ENCODE measurements at places on chromosomes 5 and 9. TPM values are rescaled to one million over a fixed set of nuclear protein-coding genes. Genes with fewer than 3 reads are reported as not detected.

GRCh38 chr5:26432386-26432785 is 606.0 kb downstream of the CDH9 start:
- H3K4me3 ChIP-seq: no peak overlapping the region
- H3K4me1 ChIP-seq: no peaks in the 10 kb centered on the region
- no peaks in the 10 kb centered on the region for H3K27me3 ChIP-seq
- no peaks in the 10 kb centered on the region for H3K36me3 ChIP-seq
- no peak overlapping the region for H3K27ac ChIP-seq

The SPINK4 gene
- total RNA-seq: not detected

GRCh38 chr5:36078430-36078829 is 11.7 kb upstream of the UGT3A2 start:
- no peak for DNase-seq
- no peaks in the 10 kb centered on the region for H3K36me3 ChIP-seq
- H3K4me1 ChIP-seq: no peaks in the 10 kb centered on the region
- H3K27ac ChIP-seq: no peak overlapping the region

GRCh38 chr5:138732466-138732865 is 20.8 kb upstream of the CTNNA1 start:
- no peak for DNase-seq
- H3K27ac ChIP-seq: no peak overlapping the region
- no peaks in the 10 kb centered on the region for H3K27me3 ChIP-seq
- H3K4me3 ChIP-seq: no peak overlapping the region
- H3K36me3 ChIP-seq: no peaks in the 10 kb centered on the region

DNA sequence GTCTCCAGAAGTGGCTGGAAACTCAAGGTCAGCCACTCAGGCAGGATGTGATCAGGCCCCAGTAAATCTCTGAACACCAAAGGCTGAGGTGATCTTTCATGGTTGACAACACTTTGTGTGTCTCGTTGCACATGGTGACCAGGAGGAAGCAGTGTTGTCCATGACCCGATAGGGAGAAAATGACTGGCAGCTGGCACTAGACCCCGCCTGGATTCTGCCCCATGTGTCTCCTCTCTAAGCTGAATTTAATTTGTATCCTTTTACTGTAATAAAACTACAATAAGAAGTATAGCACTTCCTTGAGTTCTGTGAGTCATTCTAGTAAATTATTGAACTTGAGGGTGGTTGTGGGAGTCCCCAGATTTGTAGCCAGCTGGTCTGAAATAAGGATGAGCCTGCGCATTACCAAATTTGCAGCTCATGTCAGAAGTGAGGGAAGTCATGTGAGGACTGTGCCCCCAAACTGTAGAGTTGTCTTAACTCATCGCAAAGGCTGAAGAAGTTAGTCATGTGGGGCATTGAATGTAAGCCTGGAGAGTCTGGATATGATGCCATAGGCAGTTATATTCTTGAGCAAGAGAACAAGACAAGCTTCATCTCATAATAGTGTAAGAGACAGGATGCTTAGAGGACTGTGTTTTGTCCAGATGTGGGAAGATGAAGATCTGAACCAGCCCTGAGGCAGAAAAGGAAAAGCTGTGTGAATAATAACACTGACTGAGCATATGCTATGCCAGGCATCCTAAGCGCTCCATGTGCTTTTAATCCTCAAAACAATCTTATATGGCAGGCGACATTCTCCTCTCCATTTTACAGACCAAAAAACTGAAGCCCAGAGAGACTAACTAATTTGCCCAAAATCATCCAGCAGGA is 55.9 kb downstream of the TMEM215 start:
- no peaks in the 10 kb centered on the region for H3K27me3 ChIP-seq
- H3K4me1 ChIP-seq: no peaks in the 10 kb centered on the region
- H3K27ac ChIP-seq: no peak overlapping the region

GRCh38 chr5:131206061-131206460 is 35.3 kb downstream of the LYRM7 start:
- H3K27ac ChIP-seq: no peak overlapping the region
- H3K27me3 ChIP-seq: no peaks in the 10 kb centered on the region
- no peaks in the 10 kb centered on the region for H3K36me3 ChIP-seq
- H3K4me3 ChIP-seq: no peak overlapping the region
- no peak for DNase-seq
- H3K4me1 ChIP-seq: no peaks in the 10 kb centered on the region

- H3K4me3 ChIP-seq: no peak overlapping the region
- H3K36me3 ChIP-seq: no peaks in the 10 kb centered on the region
- no peaks in the 10 kb centered on the region for H3K4me1 ChIP-seq
- DNase-seq: no peak
These were observed 14.4 kb downstream of the FAM169A start for GRCh38 chr5:74851684-74852353.

The SOHLH1 gene
- total RNA-seq: not detected

DNA sequence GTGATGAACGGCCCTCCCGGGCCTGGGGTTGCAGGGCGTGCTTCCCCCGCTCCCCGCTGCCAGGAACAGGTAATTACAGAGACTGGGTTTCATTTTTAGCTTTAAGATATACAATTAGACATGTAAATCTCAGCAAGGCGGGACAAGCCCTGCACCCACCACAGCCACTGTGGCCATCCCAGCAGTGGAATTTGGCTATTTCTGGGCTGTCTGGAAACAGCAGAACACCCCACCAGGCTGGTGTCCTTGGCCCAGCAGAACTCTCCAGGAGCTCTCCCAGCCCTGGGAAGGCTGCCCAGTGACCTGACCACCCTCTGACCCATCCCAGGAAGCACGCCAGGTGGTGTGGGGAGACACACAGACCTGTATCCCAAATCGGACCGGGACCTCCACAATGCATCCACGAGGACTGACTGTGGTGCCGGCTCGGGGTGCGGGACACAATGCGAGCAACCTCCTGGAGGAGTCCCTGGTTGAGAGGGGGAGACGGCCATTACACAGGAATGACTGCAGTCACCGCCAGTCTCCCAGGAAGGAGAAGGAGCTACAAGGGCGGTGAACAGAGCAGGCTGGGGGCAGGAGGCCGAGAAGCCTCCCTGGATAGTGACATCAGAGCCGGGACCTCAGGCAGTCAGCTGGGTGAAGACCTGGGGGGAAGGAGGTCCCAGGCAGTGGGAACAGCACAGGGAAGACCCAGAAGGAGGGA is 17.3 kb downstream of the EEIG1 start:
- DNase-seq: no peak
- H3K27ac ChIP-seq: peak overlapping the region; percentile 53
- no peaks in the 10 kb centered on the region for H3K36me3 ChIP-seq
- H3K27me3 ChIP-seq: no peaks in the 10 kb centered on the region
- no peak overlapping the region for H3K4me3 ChIP-seq
- peaks cover 47% of the 10 kb centered on the region for H3K4me1 ChIP-seq

- no peak overlapping the region for H3K4me3 ChIP-seq
- no peaks in the 10 kb centered on the region for H3K36me3 ChIP-seq
- H3K4me1 ChIP-seq: no peaks in the 10 kb centered on the region
- DNase-seq: peak; percentile 22
- H3K27ac ChIP-seq: no peak overlapping the region
- no peaks in the 10 kb centered on the region for H3K27me3 ChIP-seq
These were observed 148.2 kb downstream of the C9orf50 start for GRCh38 chr9:129472651-129473102.

DNA sequence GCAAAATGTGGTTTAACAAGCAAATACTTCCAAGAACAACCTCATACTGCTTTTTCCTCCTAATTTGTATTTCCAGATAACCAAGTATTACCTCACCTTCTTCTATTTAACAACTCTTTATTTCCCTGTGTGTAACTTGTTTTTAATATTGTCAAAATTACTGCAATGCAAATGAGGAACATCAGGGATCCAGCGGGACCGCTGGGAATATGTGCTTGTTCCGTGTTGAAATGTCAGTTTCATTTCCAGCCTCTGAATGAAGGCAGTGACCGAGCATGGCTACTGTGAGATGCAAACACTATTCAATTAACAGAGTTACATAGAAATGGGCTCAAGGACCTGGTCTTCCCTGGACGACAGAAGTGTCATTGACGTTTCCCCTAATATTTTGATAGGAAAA is 110.8 kb upstream of the CTSL start:
- no peaks in the 10 kb centered on the region for H3K36me3 ChIP-seq
- no peak overlapping the region for H3K4me3 ChIP-seq
- DNase-seq: no peak
- H3K4me1 ChIP-seq: peaks cover 19% of the 10 kb centered on the region
- H3K27me3 ChIP-seq: no peaks in the 10 kb centered on the region

- no peaks in the 10 kb centered on the region for H3K36me3 ChIP-seq
- no peaks in the 10 kb centered on the region for H3K4me1 ChIP-seq
- DNase-seq: peak; percentile 34
- no peak overlapping the region for H3K27ac ChIP-seq
- H3K4me3 ChIP-seq: no peak overlapping the region
- no peaks in the 10 kb centered on the region for H3K27me3 ChIP-seq
These were observed 73.4 kb upstream of the MELK start for GRCh38 chr9:36499174-36499890.

The ACOT12 gene
- total RNA-seq: not detected

- no peaks in the 10 kb centered on the region for H3K27me3 ChIP-seq
- no peak overlapping the region for H3K4me3 ChIP-seq
- no peak overlapping the region for H3K27ac ChIP-seq
- no peaks in the 10 kb centered on the region for H3K36me3 ChIP-seq
These were observed 1115.5 kb downstream of the DTWD2 start for GRCh38 chr5:117872798-117873368.

- H3K36me3 ChIP-seq: no peaks in the 10 kb centered on the region
- peaks cover 21% of the 10 kb centered on the region for H3K4me1 ChIP-seq
- no peaks in the 10 kb centered on the region for H3K27me3 ChIP-seq
- no peak overlapping the region for H3K27ac ChIP-seq
- no peak overlapping the region for H3K4me3 ChIP-seq
These were observed 110.3 kb upstream of the CTSL start for GRCh38 chr9:87615547-87616148.

DNA sequence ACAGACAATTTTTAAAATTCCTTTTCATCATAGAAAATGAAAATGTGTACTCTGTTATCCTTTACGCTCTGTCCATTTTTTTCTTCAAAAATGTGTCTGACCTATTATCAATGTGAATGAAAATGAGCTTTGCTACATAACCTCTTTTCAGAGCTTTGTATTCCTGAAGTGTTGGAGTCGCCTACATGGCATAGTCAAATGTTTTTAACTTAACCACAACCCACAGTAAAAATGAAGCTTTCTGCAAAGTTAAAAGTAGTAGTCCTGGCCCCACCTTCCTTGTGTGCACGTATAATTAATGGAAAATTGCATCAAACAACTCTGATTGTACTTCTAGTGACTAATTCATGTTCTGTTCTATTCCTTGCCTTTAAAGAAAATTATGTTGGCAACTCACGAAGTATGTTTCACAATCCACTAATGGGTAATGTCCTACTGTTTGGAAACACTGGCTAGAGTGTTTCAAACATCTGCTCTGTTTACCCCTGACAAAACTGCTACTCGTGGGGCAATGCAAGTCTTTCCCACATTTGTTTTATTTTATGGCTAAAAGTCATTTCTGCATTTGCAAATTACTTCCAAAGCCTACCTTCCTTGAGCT is 18.6 kb upstream of the PSAT1 start:
- no peak for DNase-seq
- H3K4me3 ChIP-seq: no peak overlapping the region
- peak overlapping the region; percentile 23 for H3K27ac ChIP-seq
- H3K4me1 ChIP-seq: peaks cover 26% of the 10 kb centered on the region
- H3K27me3 ChIP-seq: no peaks in the 10 kb centered on the region
- no peaks in the 10 kb centered on the region for H3K36me3 ChIP-seq

GRCh38 chr5:74636552-74636951 is 4.0 kb downstream of the ENC1 start:
- H3K27ac ChIP-seq: no peak overlapping the region
- no peak for DNase-seq
- no peaks in the 10 kb centered on the region for H3K36me3 ChIP-seq
- no peak overlapping the region for H3K4me3 ChIP-seq
- H3K4me1 ChIP-seq: peaks cover 22% of the 10 kb centered on the region

DNA sequence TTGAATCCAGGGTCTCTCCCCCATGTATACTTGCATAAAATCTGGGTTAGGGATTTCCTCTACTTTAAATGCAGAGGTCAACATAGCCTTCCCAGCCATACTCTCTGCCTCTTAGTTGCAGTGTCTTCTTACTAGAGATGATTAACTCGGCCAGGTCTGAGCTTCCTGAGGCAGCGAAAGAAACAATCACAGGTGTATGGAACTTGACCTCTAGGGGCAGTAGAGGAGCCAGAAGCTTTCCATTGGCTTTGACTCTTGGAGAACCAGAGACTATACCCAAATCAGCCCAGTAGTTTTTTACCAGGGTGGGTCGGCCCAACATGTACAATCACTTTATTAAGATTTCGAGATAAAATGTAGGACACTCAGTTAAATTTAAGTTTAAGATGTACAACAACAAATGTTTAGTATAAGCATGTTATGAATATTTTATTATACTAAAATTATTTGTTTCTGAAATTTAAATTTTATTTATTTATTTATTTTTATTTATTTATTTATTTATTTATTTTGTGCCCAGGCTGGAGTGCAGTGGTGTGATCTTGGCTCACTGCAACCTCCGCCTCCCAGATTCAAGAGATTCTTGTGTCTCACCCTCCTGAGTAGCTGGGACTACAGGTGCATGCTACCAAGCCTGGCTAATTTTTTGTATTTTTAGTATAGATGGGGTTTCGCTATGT is 48.0 kb upstream of the DMRT3 start:
- no peak overlapping the region for H3K4me3 ChIP-seq
- no peak overlapping the region for H3K27ac ChIP-seq
- no peak for DNase-seq
- H3K4me1 ChIP-seq: no peaks in the 10 kb centered on the region

The CTNNAL1 gene
- total RNA-seq: 8.8 TPM

DNA sequence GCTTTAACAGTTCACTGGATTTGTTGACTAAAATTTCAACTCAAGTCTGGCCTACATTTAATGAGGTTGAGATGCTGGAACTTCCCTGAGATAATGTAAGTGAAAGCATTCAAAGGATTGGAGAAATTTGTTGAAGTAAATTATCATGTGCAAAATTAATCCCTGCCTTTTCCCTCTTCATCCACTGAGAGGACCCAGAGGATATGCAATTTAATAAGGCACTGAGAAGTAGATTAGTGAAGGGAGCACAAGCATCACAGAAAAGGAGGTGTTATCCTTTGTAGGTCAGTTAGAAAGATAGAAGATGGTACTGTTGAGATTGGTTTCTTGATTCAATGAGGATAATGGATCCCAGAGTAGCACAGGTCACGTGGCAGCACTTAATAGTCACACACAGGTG is 42.6 kb upstream of the ANKRD31 start:
- no peak overlapping the region for H3K4me3 ChIP-seq
- H3K36me3 ChIP-seq: no peaks in the 10 kb centered on the region
- H3K27me3 ChIP-seq: no peaks in the 10 kb centered on the region
- H3K27ac ChIP-seq: no peak overlapping the region
- no peaks in the 10 kb centered on the region for H3K4me1 ChIP-seq
- no peak for DNase-seq

The PCDHGB1 gene
- total RNA-seq: 1.5 TPM

The HTR4 gene
- not detected for total RNA-seq

GRCh38 chr9:125959951-125960619 is 212.9 kb downstream of the PBX3 start:
- DNase-seq: no peak
- H3K36me3 ChIP-seq: no peaks in the 10 kb centered on the region
- H3K4me3 ChIP-seq: no peak overlapping the region
- no peaks in the 10 kb centered on the region for H3K27me3 ChIP-seq
- no peaks in the 10 kb centered on the region for H3K4me1 ChIP-seq
- no peak overlapping the region for H3K27ac ChIP-seq
